ENCODE measurements at places on chromosomes 3 and 15. TPM values are rescaled to one million over a fixed set of nuclear protein-coding genes. Genes with fewer than 3 reads are reported as not detected.

The EBLN2 gene
- 7.4 TPM for total RNA-seq

The CD86 gene
- total RNA-seq, result 2.5 TPM

The C3orf49 gene
- total RNA-seq, result not detected

The EFHB gene
- 1.8 TPM for total RNA-seq

The TRIM42 gene
- not detected for total RNA-seq

The HRG gene
- not detected for total RNA-seq

The CCR1 gene
- 0.51 TPM for total RNA-seq

The PLD1 gene
- 4.1 TPM for total RNA-seq

The ATP13A5 gene
- not detected for total RNA-seq

The LTF gene
- not detected for total RNA-seq

The POTEB2 gene
- total RNA-seq, result not detected

The TASOR gene
- total RNA-seq, result 82.6 TPM

Measured in activated T-cell treated with anti-CD3 and anti-CD28 coated beads, Interleukin-2, amount 50 U/mL, for 72 hours (primary cell).